ENCODE measurements at places on chromosomes 12 and 14. TPM values are rescaled to one million over a fixed set of nuclear protein-coding genes. Genes with fewer than 3 reads are reported as not detected.

DNA sequence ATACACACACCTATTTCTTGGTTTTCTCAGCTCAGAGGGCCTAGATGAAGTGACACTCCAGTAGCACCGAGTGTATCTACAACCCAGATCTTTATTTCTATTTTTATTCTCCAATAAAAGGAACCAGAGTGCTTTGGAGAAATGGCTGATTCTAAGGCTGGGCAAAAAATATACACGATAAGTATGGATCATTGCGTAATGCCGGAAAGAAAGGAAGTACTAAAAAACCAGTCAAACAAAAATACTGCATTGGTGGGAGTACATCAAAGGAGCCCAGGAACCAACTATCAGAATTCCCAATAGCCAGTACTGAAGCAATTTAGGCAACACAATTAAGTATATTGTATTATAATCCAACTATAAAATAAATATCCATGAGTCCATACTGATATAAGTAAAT lies 400.9 kb upstream of the CCDC196 start:
- no peak for DNase-seq

DNA sequence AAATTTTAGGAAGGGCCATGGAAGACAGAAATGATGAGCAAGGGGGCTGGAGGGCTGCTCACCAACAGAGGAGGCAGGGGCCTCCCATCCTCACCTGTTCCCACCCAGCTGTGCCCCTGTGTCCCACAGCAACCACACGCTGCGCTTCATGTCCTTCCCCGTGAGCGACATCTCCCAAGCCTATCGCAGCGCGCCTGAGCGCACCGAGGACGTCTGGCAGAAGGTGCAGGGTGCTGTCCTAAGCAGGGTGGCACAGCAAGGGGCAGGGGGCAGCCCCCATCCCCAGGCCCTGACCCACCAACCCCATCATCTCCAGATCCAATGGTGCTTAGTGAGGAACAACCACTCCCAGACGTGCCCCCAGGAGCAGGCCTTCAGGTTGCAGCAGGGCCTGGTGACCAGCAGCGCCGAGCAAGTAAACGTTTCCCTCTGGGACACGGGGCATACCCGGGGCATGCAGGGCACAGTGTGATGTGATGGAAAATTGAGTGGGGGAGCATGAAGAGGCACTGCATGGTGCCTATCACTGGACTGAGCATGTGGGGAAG lies 8.1 kb downstream of the CARMIL3 start:
- DNase-seq = no peak

- DNase-seq = no peak
Measured at GRCh38 chr14:50344876-50345563, 32.9 kb downstream of the DMAC2L start.

DNA sequence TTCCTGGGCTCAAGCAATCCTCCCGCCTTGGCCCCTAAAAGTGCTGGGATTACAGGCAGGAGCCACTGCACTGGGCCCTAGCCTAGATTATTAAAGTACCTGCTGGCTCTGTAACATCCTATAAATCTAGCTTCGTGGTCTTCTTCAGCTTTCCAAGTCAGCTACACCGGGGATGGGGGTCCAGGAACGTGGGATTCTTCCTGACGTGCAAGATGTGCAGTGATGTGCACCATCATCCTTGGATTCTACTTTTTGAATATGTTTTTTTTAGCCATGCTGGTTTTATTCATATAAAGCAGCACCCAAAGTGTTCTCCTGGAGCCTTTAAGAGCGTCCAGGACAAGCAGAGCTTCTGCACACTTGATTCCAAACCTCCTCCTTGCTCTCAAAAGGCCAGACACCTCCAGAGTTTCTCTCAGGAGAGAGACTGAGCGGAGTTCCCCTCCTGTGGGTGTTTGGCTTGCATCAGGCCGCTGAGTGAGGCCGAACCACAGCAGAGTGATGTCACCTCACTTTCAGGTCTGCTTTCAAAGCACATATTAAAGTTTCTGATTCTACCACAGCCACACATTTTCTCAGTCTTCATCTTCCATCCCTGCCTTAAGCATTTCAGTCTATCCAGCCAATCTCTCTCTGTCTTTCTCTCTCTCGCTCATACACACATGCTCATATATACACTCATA lies 33.4 kb downstream of the VCPKMT start:
- no peak for DNase-seq

GRCh38 chr12:6340745-6341416 lies 995 bp downstream of the TNFRSF1A start:
- no peak for DNase-seq

GRCh38 chr14:73662487-73662943 lies 17.7 kb downstream of the DNAL1 start:
- no peak for DNase-seq

DNA sequence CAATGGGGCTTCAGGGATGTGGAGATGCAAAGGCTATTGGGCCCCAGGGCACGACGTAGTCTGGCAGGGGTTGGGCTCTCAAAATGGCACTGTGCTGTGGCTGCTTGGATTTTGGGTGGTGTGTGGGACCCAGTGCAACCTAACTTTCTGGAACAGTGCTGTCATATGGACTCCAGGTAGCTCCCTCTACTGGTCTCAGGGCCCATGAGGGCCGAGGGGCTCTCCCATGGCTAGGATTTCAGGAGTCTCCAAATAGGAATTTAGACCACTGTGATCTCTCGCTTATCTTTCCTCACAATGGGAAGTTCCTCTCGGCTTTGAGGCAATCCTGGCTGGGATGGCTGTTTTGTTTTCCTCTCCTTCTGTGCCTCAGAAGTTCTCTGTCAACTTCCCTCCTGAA lies 68.2 kb upstream of the MUCL1 start:
- DNase-seq = no peak

FLVCR2 gene
- total RNA-seq = 1.8 TPM

CD27 gene
- not detected for total RNA-seq

CPNE6 gene
- total RNA-seq = 49.0 TPM

STYK1 gene
- 11.0 TPM for total RNA-seq
